ENCODE measurements at places on chromosomes 2 and 18. TPM values are rescaled to one million over a fixed set of nuclear protein-coding genes. Genes with fewer than 3 reads are reported as not detected.

DNA sequence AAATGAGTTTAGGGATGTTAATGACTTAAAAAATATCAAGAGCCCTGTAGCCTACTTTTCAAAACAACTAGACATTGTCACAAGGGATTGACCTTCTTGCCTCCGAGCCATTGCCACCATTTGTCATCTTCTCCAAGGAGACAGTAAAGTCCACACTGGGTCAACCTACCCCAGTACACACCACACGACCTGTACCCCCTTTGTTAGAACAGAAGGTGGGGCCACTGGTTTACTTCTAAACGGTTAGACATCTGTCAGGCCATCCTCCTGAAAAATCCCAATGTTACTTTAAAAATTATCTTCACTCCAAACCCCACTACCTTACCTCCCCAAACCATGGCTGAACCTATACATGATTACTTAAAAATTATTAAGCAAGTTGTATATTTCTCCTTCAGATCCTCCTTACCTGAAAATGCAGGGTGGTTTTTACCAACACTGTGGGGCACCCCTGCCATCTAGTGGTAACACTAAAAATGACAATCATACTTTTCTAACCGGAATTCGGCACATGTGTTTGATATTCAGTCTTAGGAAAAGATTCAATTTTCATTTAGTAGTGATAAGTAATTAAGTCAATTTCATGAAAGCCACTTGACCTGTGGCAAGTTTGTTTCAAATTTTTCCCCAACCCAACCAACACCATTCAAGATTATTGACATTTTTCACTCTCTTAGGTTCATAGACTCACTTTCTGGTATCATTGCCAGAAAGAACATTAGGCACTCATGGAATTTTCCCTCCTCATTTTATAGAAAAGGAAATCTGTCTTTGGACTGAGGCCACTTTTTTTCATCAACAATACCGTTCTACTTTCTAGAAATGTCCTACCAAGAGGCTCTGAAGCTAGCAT lies 265.3 kb upstream of the PKDCC start:
- no peak overlapping the region for H3K27ac ChIP-seq
- no peaks in the 10 kb centered on the region for H3K4me1 ChIP-seq
- H3K27me3 ChIP-seq: peaks cover 13% of the 10 kb centered on the region
- DNase-seq: peak; percentile 4
- no peaks in the 10 kb centered on the region for H3K36me3 ChIP-seq

DNA sequence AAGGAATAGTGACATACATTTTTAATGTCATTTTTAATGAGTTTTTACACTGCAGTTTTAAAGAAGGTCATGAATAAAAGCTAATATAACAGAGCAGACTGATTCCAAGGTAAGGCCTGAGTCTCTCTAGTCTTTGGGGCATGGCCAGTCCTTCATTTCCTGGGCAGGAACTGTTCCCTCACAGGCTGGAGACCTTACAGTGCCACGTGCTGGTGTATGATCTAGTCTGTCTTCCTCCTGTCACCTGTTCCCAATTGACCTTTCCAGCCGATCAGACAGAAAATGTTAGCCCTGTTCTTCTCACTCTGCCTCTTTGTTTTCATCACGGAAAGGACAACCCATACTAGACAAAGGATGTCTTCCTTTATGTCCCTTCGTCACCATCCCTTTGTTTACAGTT lies 33.6 kb downstream of the ZCCHC2 start:
- peaks cover 35% of the 10 kb centered on the region for H3K4me1 ChIP-seq
- H3K4me3 ChIP-seq: no peak overlapping the region
- H3K27ac ChIP-seq: no peak overlapping the region
- H3K27me3 ChIP-seq: no peaks in the 10 kb centered on the region

The DSC1 gene
- not detected for total RNA-seq

GRCh38 chr2:173226899-173227698 lies 127.6 kb upstream of the CDCA7 start:
- H3K27ac ChIP-seq: no peak overlapping the region
- peaks cover 10% of the 10 kb centered on the region for H3K4me1 ChIP-seq
- no peak for DNase-seq
- no peaks in the 10 kb centered on the region for H3K36me3 ChIP-seq
- no peak overlapping the region for H3K4me3 ChIP-seq

DNA sequence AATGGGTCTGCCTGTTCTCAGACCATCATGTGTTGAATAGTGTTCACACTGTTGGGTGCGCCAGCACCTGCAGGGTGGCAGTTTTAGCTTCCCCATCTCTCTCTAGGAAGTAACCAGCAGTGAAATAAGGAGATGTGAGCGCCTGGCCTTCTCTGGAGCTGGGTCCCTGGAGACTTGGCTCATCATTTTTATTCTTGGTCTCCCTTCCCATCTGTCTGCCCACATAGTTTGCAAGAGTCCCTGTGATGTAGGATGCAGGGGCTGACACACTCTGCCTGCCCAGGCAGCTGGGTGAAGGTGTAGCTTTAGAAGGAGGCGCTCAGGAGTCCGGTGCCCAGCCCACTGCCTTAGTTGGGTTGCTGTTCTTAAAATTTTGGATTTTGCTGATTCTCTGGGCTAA lies 172.2 kb downstream of the LDLRAD4 start:
- no peak overlapping the region for H3K27ac ChIP-seq
- H3K4me3 ChIP-seq: no peak overlapping the region
- H3K36me3 ChIP-seq: peaks cover 2% of the 10 kb centered on the region
- no peaks in the 10 kb centered on the region for H3K27me3 ChIP-seq
- DNase-seq: no peak

The TAF4B gene
- 17.0 TPM for total RNA-seq

The BOLL gene
- total RNA-seq: 0.51 TPM

- H3K36me3 ChIP-seq: peaks cover 8% of the 10 kb centered on the region
- no peak for DNase-seq
- H3K27me3 ChIP-seq: peaks cover 16% of the 10 kb centered on the region
- peaks cover 26% of the 10 kb centered on the region for H3K4me1 ChIP-seq
Measured at GRCh38 chr2:12702168-12703121, 14.3 kb upstream of the TRIB2 start.

DNA sequence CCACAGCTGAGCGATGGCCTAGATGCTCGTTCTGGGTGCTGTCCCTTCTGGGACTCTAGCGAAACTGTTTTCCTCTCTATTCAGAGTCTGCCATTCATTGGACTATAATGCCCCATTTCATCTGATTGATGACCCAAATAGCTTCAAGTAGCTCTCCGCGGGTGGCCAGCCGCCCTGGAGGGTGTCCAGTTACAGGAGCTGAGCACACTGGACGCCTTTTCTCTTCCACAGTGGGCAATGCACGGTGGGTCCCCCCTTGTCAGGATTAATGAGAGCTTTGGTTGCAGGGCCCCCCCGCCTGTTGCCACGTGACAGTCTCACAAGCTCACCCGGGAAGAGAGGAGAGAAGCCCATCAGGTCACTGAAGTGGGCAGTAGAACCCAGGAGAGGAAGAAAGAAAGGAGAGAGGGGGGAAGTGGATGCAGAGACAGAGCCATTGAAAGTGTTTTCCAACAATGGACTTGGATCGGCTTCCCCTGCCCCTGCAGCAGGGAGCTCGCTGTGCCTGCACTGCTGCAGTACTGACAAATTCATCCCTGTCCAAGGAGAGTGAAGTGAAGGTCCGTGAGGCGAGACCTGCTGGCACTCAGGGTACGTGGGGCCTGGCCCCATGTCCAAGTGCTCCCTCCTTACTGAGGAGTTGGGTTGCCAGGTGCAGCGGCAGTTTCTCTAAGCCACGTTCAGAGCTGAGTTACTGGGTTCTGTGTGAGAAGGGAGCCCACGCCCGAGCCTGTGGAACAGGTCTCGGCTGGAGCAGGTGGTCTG lies 44.8 kb downstream of the DIPK1C start:
- peaks cover 2% of the 10 kb centered on the region for H3K36me3 ChIP-seq
- no peak for DNase-seq
- peaks cover 26% of the 10 kb centered on the region for H3K4me1 ChIP-seq
- no peak overlapping the region for H3K27ac ChIP-seq

- H3K4me1 ChIP-seq: no peaks in the 10 kb centered on the region
- DNase-seq: no peak
- no peaks in the 10 kb centered on the region for H3K36me3 ChIP-seq
- H3K27me3 ChIP-seq: peaks cover 2% of the 10 kb centered on the region
- no peak overlapping the region for H3K27ac ChIP-seq
Measured at GRCh38 chr2:225425284-225425683, 25.8 kb downstream of the NYAP2 start.

DNA sequence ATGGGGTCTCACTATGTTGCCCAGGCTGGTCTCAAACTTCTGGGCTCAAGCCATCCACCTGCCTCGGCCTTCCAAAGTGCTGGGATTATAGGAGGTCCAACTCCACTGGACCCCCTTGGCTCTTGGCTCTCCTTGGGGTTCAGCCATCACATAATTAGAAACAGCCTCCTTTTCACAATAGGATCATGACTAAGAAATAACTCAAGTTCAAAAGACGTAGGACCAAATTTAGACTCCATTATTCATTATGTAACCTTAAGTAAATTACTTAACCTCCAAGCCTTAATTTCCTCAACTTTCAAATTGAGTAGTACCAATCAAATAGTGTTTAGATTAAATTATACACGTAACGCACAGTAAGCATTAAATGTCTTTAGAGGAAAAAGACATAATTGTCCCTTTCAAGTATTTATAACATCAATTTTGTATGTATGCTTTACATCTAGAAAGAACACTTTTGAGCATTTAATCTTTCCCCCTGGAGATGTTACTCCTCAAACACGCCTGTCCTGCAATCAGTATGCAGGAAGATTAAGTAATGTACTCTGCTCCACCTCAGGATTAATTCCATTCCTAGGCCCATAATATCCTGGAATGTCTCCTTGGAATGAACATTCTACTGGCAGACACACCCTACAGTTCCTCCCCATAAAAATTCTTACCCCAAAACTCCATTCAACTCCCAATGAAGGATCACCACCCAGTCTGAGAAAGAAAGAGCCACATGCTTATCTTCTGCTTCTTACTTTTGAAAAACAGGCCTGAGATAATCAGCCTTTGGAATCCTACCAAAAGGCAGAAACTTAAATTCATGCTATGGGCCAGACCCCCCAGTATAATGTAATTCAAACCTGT lies 49.1 kb downstream of the COBLL1 start:
- H3K4me3 ChIP-seq: no peak overlapping the region
- no peak overlapping the region for H3K27ac ChIP-seq
- H3K27me3 ChIP-seq: no peaks in the 10 kb centered on the region
- H3K4me1 ChIP-seq: no peaks in the 10 kb centered on the region
- no peak for DNase-seq
- no peaks in the 10 kb centered on the region for H3K36me3 ChIP-seq

GRCh38 chr18:42778024-42778423 lies 337.5 kb downstream of the RIT2 start:
- H3K27ac ChIP-seq: no peak overlapping the region
- no peaks in the 10 kb centered on the region for H3K36me3 ChIP-seq

DNA sequence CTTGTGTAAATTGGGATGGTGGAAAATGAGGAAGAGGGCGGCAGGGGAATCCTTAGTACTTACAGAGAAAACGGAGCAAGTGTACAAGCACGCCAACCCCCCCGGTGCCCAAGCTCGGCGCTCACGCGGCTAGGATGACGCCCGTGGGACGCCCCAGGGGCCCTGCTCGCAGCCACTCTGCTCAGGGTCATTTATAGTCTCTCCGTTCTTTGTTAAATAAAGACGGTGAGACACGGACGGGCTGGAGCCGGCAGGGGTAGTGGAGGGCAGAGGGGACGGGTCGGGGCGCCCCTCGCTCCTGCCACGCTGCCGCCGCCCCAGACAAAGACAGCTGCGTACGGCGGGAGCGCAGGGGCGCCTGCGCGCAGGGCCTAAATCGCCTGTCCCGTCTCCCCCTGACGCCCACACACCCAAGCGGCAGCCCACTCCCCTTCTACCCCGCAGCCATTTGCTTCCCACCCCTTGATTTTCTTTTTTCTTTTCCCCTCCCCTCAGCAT lies 37.8 kb downstream of the PCBP1 start:
- H3K4me1 ChIP-seq: peaks cover 78% of the 10 kb centered on the region
- no peaks in the 10 kb centered on the region for H3K36me3 ChIP-seq
- peak; percentile 42 for DNase-seq
- H3K4me3 ChIP-seq: peak overlapping the region; percentile 93
- H3K27me3 ChIP-seq: no peaks in the 10 kb centered on the region

DNA sequence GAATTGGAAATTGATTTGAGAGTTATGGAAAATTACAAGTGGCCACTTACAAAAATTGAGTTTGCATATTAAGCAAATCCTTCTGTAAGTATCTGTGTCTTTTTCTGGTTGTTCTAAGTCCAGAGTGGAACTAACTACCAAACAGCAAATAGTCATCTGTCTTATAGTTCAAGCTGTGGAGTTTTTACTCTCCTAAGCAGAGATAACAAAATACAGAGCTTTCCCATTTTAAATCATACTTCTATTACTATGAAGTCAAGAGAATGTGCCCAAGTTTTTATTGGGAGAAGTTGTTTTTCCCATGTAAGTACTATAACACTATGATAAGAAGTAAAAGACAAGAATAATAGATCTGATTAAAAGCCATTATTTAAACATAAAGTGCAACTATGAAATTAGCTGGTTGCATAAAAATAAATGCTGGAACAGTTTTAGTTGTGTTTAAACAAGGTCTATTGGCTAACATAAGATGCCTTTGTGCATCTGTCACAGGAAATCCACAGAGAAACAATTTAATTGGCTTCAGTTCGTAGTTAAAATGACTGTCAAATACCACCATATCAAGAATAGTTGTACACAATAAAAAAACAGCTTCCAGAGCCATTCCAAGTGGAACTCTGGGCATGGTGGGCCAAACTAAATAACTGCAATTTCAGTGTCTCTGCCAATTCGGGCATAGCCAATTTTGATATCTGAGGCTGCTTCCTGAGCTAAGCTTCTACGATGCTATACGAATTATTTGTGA lies 1467.4 kb upstream of the NXPH2 start:
- H3K4me1 ChIP-seq: no peaks in the 10 kb centered on the region
- H3K36me3 ChIP-seq: no peaks in the 10 kb centered on the region
- no peak overlapping the region for H3K4me3 ChIP-seq
- no peak for DNase-seq
- no peaks in the 10 kb centered on the region for H3K27me3 ChIP-seq
- no peak overlapping the region for H3K27ac ChIP-seq

The ALLC gene
- not detected for total RNA-seq

DNA sequence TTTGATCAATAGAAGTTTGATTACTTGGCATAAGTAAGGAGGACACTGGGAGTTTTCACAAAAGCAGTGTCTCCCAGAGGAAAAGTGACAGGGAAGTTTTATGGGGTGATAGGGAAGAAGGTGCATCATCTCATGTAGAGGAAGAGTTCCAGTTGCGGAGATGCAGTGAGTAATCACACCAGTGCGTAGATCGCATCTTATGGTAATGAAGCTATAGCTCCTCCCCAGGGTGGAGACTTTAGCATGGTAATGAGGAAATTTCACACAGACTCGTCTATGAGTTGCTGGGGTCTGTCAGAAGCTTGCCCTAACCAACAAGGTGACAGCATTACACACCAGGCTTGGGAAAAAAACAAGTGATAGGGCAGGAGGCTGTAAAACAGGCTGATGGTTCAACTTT lies 49.0 kb downstream of the KYNU start:
- peaks cover 5% of the 10 kb centered on the region for H3K27me3 ChIP-seq
- H3K4me3 ChIP-seq: no peak overlapping the region
- no peaks in the 10 kb centered on the region for H3K36me3 ChIP-seq
- H3K4me1 ChIP-seq: no peaks in the 10 kb centered on the region

The GULP1 gene
- not detected for total RNA-seq

- H3K4me3 ChIP-seq: no peak overlapping the region
- no peak overlapping the region for H3K27ac ChIP-seq
- no peaks in the 10 kb centered on the region for H3K36me3 ChIP-seq
- peaks cover 44% of the 10 kb centered on the region for H3K4me1 ChIP-seq
- DNase-seq: peak; percentile 30
- peaks cover 4% of the 10 kb centered on the region for H3K27me3 ChIP-seq
Measured at GRCh38 chr2:37711308-37711731, 39.9 kb upstream of the CDC42EP3 start.

- H3K27ac ChIP-seq: no peak overlapping the region
- no peak overlapping the region for H3K4me3 ChIP-seq
- peak; percentile 40 for DNase-seq
- H3K4me1 ChIP-seq: peaks cover 13% of the 10 kb centered on the region
- peaks cover 6% of the 10 kb centered on the region for H3K36me3 ChIP-seq
- no peaks in the 10 kb centered on the region for H3K27me3 ChIP-seq
Measured at GRCh38 chr2:42663106-42663780, 94.8 kb downstream of the MTA3 start.
